ENCODE measurements at places on chromosomes 2 and 18. TPM values are rescaled to one million over a fixed set of nuclear protein-coding genes. Genes with fewer than 3 reads are reported as not detected.

Gene LINC00305
- total RNA-seq, result not detected

DNA sequence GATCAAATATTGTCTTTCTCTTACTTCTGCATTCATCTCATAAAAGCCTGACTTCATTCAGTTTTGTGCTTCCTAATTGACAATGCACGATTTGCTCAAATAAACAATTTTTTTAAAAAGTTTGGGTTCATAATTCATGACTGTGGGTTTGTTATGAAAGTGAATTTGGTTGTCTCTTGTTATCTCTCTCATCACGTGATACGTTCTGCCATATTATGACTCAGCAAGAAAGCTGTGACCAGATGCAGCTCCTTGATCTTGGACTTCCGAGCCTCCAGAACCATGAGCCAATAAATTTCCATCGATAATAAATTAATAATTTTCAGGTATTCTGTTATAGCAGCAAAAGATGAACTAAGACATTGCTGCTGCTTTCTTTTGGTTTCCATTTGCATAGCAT, 156.5 kb upstream of the LRATD1 start:
- no peak for DNase-seq

Gene ALLC
- not detected for total RNA-seq

Gene C18orf54
- 0.72 TPM for total RNA-seq

GRCh38 chr2:20563833-20564232, 87.1 kb downstream of the HS1BP3 start:
- no peak for DNase-seq
